ENCODE measurements at places on chromosomes 3 and 15.

DNA sequence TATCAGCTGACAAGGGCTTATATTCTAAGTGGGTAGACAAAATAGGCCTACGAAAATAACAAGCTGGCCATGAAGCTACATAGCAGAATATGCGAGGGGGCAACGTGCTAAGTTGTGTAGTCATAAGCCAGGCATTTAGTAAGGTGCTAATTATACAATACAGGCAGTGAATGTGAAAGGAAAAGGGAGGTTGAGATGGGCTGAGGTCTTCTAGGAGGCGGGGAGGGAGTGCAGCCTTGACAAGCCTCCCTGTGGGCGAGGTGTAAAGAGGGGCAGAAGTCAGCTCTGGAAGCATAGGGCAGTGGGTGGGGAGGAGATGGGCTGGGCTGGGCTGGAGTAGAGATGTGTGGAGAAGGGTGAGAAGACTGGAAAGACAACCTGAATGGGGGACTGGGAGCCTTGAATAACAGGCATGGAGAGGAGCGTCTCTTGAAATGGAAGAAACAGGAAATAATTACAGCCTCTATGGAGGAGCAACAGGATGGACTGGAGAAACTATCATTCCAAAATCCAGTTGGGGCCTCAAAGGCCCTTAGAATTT is 1.2 kb downstream of the TIGIT start:
- peak; percentile 79 for DNase-seq

- peak; percentile 54 for DNase-seq
These were observed 30.2 kb downstream of the APBA2 start for GRCh38 chr15:28915935-28916334.

DNA sequence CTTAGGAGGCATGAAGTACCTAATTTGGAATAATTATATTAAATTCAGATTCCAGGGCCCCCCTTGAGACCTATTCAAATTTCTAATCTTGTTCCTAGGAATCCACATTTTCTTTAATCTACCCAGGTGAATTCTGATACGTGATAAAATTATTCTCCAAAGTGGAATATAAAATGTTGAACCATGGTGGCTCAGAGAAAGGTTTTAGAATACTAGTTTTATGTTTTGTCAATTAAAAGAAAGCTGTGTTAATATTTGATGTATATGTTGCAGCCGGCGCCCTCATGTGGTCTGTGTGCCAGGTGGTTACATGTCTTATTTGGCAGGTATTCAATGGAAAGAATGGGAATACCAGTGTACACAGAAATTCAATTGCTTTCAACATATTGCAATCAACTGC is 321.8 kb downstream of the FEZF2 start:
- DNase-seq = no peak

DNA sequence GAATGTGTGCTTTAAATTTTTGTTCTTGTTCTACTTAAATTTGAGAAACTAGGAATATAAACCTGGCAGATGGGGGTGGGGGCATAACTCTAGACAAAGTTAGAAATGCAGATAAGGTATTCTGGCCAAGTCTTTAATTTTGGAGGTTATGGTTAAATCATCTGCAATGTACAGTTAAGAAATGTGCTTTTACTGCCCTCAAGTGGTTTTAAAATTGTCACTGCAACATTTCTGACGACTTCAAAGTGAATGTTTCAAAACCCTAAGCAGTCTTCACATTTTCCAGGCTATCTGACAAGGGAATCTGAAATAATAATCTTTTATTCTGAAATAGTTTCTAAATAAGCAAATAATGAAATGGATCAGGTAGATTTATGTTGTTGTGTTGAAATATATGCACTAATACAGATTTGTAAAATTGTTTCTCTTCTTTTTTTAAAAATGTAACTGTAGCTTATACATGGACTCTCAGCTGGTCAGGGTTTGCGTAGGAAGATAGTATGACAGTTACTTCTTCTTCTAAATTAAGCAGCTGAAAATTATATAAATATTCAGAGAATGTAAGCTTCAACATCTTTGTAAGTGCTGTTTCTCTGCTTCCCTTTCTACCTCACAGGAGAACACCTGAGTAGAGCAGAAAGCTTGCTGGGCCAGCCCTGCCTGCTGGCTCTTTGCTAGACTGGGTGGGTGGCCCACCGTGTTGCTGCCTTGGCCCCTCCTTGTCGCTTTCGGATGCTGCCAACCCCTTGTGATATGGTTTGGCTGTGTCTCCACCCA is 45.0 kb downstream of the SUCNR1 start:
- DNase-seq = no peak

GRCh38 chr15:78619022-78619950 is 1.5 kb downstream of the CHRNA3 start:
- no peak for DNase-seq

GRCh38 chr3:187839422-187839821 is 94.2 kb upstream of the BCL6 start:
- no peak for DNase-seq

Data from activated effector memory CD4-positive, alpha-beta T cell treated with anti-CD3 and anti-CD28 coated beads, Interleukin-2, amount 50 U/mL, for 16 hours (primary cell).